ENCODE measurements at places on chromosomes 4 and X.

DNA sequence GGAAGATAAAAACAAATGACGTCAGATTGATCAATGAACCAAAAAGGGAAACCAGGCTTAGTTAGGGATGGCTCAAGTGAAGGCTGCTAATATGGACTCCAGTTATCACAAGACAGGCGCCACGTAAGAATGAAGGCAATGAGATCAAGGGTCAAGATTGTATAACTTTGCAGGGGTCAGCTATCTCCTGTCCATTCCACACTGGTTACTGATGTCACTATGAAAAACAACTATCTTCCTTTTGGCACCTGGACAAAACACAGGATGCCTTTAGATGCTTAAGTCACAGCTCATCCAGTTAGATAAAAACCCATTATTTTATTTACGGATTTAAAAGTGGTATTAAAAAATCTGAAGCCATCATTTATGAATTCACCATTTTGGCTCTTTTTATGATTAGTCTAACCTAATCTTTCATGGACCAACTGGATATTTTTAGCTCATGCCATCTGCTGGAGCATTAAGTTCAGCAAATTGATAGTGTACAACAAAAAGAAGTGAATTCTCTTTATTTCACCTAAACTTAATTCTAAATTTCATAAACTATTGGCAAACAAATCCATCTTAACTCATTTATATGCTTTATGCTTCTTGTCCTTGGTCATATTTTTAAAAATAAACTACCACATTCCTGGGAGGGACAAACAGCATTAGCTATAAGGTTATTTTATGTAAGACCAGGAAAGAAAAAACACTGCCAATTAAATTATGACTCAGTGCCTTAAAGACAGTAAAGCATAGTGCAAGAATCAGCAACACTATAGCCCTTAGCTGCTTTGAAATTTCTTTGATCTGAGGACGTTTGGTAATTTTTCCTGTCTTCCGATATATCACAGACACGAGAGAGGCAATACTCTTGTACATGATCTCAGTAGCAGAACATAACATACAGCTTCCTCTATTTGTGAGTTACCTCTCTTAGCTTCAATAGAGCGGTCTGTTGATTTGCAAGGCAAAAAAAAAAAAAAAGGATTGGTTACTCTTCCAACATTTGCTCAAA, 27.0 kb downstream of the DHX15 start:
- no peak for DNase-seq

DNA sequence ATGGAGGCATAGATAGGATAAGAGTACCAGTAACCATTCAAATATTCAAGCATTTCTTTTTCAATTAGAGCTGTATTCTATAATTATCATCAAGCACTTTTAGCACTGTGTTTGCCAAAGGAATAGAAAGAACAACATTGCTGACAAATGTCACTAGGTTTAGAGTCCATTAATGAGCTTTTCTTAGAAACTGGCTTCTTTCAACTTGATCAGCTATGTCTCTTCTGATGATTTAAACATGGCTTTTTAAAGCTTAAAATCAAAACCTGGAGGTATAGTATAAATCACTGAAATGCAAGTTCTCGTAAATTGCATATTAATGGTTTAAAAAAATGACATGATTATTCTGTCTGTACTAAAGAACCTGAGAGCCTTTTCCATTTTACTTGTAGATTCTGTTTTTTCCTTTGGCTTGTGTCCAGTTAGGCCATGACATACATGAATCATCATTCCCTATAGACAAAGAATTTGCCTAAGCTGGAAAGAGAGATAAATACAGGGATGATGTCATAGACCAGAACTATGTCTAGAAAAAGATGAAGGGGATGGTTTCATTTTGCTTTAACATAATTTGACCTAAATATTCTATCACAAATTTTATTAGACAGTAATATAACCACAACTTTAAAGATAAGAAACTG, 340.1 kb upstream of the CTSO start:
- DNase-seq, result peak; percentile 82

- no peak for DNase-seq
Measured at GRCh38 chr4:67522851-67523671, 22.2 kb downstream of the CENPC start.

- DNase-seq, result peak; percentile 2
Measured at GRCh38 chrX:11531226-11531625, 134.5 kb downstream of the ARHGAP6 start.

- peak; percentile 27 for DNase-seq
Measured at GRCh38 chrX:13652287-13652793, 601 bp upstream of the TCEANC start.

- DNase-seq, result no peak
Measured at GRCh38 chrX:42943051-42943974, 165.3 kb upstream of the PPP1R2C start.

DNA sequence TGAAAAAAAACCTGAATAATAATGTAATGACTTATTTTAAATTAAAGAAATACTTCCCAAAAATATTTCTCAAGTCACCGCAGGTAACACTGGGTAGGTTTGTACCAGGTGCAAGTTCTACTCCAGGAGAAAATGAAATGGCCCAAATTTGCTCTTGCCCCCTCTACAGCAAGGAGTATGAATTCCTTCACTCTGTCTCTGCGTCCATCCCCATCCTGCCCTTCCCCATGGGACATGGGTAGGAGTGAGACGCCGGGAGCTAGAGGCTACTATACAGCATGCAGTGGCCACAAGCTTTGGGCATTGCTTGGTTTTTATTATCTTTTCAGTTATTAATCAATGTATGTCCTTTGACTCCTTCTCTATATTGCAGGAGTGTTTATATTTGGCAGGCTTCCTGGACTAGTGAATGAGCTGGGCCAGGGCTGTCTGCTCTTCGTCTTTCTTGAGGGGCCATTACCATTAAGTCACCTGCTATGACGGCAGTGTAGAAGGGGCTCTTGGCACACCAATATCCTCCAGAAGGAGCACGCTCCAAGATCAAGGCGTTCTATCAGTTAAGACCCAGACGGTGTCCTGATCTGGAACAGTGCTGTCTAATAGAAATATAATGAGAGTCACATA, 149.6 kb downstream of the ENPP6 start:
- DNase-seq, result no peak

- DNase-seq, result no peak
Measured at GRCh38 chr4:77151241-77151640, 5.8 kb upstream of the CCNG2 start.

DNA sequence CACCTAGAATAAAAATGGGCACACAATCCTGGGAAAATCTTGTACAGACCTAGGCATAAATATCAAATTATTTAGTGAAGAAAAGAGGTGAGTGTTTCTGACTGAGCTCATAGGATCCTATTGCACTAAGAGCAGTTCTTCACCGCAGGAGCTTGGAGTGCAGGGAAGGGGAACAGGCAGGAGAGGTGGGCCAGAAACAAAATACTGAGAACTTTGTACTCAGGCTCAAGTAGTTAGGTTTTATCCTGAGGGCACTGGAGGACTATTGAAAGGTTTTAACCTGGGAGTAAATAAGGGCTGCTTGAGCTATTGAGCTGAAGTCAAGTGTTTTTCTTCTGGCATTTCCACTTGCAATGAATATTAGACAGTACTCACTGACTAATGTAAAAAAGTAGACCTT, 12.2 kb downstream of the EPHA5 start:
- DNase-seq, result no peak

DNA sequence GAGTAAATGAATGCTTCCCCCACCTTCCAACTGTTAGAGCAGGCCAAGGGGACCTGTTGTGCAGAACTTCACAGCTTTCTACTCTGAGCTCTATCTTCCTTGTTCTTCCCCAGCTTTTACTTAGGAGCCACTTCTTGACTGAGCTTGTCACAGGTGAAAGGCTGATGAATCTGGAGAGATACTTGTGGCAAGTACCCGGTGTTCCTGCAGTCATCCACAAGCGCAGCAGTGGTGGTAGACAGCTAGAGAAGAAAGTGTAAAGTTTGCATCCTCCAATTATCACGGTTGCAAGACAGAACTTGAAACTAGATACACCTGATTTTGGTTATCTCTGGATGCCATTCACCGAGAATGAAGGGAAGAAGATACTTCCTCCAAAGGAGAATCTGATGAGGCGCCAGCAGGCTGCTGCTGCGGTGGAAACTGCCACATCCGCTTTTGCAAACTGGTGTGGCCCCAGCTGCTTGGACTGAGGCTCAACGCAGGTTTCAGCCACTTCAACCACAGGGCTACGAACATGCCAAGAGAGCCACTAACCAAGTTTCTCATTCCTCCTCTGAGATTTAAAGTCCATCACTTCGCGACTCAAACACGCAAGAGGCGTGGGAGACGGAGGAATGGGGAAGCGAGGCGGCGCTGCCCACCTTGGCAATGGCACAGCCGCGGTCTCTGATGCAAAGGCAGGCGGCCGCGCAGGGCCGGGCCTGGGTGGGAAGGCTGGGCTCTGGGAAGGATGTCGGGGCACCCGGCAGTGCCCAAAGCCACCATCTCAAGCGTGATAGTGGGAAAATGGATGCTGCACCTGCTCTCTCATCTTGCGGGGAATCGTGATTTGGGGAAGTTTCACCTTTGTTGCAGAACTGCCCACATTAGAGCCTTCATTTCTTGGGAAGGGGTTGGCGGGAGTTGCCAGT, 1.3 kb upstream of the FHIP1A start:
- no peak for DNase-seq

DNA sequence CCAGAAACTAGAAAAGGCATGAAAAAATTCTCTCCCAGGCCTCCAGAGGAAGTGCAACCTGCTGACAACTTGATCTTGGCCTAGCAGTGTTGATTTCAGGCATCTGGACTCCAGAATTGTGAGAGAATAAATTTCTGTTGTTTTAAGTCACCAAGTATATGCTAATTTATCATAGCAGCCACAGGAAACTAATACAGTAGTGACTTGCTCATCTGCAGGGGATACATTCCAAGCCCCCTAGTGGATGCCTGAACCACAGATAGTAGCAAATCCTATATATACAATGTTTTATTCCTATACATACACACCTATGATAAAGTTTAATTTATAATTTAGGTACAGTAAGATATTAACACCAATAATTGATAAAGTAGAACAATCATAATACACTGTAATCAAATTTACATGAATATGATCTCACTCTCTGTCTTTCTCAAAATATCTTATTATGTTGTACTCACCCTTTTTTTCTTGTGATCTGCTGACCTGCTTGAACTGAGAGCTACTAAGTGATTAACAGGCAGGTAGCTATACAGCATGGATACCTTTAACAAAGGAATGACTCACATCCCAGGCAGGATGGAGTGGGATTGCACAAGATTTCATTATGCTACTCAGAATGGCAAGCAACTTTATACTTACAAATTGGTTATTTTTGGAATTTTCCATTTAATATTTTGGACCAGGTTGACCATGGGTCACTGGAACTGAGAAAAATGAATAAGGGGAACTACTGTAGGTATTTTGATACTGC, 501.1 kb downstream of the KCNIP4 start:
- no peak for DNase-seq

- DNase-seq, result no peak
Measured at GRCh38 chr4:175253184-175253902, 335.2 kb downstream of the ADAM29 start.

GRCh38 chr4:165402375-165402774, 23.6 kb downstream of the CPE start:
- no peak for DNase-seq

DNA sequence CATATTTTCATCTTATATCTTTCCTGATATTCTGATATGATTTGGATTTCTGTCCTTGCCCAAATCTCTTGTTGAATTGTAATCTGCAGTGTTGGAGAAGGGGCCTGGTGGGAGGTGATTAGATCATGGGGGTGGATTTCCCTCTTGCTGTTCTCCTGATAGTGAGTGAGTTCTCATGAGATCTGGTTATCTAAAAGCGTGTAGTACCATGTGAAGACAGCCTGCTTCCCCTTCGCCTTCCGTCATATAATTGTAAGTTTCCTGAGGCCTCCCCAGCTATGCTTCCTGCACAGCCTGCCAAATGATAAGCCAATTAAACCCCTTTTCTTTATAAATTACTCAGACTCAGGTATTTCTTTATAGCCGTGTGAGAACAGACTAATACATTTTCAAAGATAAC, 77.2 kb downstream of the ANKRD50 start:
- no peak for DNase-seq

DNA sequence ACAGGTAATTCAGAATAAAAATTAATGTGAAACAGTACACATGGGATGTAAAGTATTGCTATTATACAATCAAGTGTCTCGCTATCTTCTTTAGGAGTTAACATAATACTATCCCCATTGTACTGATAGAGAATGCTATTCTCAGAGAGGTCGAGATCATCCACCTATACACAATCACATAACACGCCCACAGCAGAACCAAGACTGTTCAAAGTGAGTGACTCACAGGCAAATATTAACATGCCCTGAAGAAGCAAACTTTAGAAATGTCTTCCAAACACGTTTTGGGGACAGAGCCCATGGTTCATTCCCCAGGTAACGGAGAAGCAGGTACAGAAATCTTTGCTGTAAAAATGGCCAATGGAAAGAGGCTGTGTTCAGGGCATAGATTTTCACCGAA, 50.1 kb upstream of the PHKA2 start:
- no peak for DNase-seq

- DNase-seq, result no peak
Measured at GRCh38 chrX:45788315-45788714, 587.6 kb upstream of the DIPK2B start.

DNA sequence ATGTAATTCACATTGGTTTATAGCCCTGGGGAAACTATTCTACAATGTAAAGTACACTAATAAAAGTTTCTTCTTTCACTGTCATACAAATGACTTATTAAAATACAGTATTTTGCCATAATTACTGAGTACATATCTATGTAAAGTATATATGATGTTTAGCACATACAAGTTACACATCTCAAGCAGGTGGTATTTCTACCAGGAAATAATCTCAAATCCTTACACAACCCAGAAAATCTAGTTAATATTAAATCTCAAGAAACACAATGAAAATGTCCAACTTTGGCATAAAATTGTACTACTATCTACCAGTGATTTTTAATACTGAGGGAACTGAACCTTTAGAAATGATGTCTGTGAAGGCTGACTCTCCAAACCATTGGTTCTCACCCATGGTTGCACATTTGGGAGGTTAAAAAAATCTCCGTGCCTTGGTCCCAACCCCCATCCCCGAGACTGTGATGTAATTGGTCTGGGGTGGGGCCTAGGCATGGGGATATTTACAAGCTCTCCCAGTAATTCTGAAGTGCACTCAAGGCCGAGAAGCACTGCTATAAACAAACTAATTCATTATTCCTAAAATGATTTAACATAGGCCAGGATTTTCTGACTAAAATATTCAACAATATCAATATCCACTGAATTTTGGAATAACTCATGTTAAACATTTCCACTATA, 27.6 kb downstream of the MAP3K15 start:
- no peak for DNase-seq

GRCh38 chr4:105306820-105307219, 160.1 kb downstream of the TET2 start:
- DNase-seq, result no peak

GRCh38 chr4:31411565-31411964, 691.4 kb downstream of the PCDH7 start:
- DNase-seq, result no peak

DNA sequence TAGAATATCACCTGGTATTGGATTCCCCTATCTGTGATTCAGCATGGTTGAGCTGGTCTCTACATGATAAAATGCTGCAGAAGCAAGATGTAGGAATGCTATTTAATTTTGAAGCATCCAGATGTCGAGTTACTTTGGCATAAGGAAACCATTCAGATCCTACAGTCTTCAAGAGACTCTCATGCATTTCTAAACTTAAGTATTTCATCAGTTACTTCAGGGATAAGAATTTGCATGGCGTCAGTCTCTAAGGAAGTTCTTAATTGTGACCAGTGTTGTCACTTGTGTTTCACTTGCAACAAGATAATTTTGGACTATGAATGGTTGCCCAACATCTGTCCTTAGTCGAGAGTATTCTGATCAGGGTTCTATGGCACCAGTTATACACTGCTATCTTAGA, 192.4 kb downstream of the CCNG2 start:
- DNase-seq, result no peak

- DNase-seq, result no peak
Measured at GRCh38 chrX:16479206-16479869, 170.6 kb upstream of the S100G start.

Data from amniotic stem cell (primary cell).